Activated T-helper 2 cell treated with anti-CD3 and anti-CD28 coated beads, Interferon-gamma antibody, Interleukin-2, Interleukin-4, amounts not matched to agents 10 μg/mL and 5 μg/mL and 100 μg/mL, durations not matched to agents 14 hours and 24 hours and 36 hours (primary cell): ENCODE measurements at places on chromosomes 3 and 15. TPM values are rescaled to one million over a fixed set of nuclear protein-coding genes. Genes with fewer than 3 reads are reported as not detected.
A peak's percentile ranks its signal among the peaks of the same experiment; 100 is the strongest.

SPG21 gene
- 61.4 and 63.1 TPM in 2 replicates for total RNA-seq

VILL gene
- 11.8 and 12.8 TPM in 2 replicates for total RNA-seq

TRIP4 gene
- 17.9 and 20.7 TPM in 2 replicates for total RNA-seq

PPP2R3A gene
- total RNA-seq = 0.09 and 0.11 TPM in 2 replicates

SLC15A2 gene
- 3.5 and 3.9 TPM in 2 replicates for total RNA-seq

LHFPL4 gene
- not detected in 2 replicates for total RNA-seq

CYP1A1 gene
- total RNA-seq = 0.37 and 0.48 TPM in 2 replicates

EAF2 gene
- 18.5 and 19.2 TPM in 2 replicates for total RNA-seq

- DNase-seq = no peak
Observed at GRCh38 chr3:8369638-8370037, 132.0 kb upstream of the LMCD1 start.

DNA sequence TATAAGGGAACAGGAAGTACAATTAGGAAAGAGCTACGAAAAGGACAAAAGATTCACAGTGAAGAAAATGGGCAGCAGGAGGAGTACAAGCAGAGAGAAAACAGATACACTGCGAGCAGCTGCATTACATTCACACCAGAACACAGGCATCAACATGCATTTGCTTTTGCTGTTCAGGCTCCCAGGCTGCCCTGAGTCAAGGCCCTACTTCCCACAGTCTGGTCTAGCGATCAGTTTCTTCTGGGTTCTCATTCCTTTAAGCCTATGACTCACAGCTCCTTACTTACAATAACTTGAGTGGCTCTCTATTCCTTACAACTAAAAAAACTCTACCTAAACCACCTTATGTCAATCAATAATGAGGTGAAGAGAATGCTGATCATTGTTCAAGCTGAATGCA lies 24.5 kb upstream of the ZNF445 start:
- DNase-seq = no peak

DNA sequence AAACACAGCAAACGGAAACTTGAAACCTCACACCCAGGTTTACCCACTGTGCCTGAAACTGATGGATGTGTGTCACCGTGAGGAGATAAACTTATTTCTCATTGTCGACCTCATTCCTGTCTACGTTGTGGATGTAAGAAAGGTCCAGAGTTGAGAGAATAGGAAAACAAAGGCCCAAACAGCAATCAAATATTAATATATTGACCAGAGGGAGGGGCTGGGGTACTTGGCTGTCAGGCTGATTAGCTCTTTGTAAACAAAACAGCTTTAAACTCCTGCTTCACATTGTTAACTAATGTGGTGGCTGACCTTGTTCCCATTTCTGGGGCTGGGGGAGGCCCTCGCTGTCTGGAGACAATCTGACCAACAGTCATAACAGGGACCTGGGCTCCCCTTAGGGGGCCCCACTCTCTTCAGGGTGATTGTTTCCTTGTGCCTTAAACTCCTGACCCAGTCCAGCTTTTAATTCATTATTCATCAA lies 937.6 kb downstream of the MCTP2 start:
- DNase-seq = no peak

DNA sequence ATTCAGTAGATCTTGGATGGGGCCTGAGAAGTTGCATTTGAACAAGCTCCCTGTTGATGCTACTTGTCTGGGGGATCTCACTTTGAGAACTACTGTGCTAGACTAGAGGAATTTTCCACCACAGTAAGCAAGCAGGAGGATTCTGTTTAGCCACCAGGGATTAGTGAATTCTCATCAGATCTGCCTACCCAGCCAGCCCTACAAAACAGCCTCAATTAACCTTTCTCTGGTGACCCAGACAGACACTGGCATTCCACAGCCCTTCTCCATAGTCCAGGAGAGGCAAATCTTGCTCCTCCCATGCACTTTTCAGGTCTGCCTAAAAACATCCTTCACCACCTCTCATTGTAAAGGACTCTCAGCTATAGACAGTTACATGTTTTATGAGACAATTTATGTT lies 16.7 kb upstream of the MYH15 start:
- DNase-seq = no peak

GRCh38 chr3:184299488-184300377 lies 692 bp downstream of the PSMD2 start:
- DNase-seq = no peak

DNA sequence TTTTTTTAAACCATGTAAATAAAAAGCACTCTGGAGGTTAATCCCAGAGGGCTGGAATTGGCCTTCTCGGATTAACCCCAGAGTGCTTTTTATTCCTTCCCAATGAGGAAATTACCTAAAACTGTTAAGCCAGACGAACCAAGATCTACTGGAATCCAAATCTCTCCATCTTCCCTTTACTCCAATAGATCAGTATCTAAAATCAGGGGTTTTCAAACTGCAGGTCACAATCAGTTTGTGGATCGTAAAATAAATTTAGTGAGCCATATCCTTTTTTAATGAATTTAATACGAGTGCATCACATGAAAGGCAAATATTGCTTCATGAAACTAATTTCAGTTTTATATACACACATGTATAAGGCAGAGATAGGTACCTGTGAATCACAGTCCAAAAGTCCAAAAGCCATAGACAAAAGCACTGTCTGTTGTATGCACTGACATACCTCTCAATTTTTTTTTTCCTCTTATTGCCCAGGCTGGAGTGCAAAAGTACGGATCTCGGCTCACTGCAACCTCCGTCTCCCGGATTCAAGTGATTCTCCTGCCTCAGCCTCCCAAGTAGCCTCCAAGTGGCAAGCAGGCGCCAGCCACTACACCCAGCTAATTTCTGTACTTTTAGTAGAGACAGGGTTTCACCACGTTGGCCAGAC lies 61.3 kb downstream of the TBL1XR1 start:
- no peak for DNase-seq

- DNase-seq = no peak
Observed at GRCh38 chr3:78858910-78859309, 908.9 kb downstream of the ROBO1 start.

- no peak for DNase-seq
Observed at GRCh38 chr3:157375342-157375986, 61.2 kb upstream of the PTX3 start.

DNA sequence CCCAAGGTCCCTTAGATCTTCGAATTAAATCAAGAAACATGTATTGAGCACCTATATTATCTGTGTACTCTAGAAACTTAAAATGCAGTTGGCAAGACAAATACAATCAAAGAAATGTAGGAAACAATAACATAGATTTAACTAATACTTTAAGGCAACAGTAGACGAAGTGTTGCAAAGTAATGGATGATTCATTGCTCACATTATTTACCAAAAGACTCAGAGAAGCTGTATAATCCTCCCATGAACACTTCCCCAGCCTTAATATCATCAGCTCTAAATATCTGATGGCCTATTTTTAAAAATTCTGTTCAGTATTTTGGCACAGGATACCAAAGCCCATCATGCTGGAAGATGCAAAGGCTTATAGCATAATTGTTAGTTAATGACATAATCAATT lies 272.1 kb upstream of the TTC14 start:
- no peak for DNase-seq

- peak; percentile 13 for DNase-seq
Observed at GRCh38 chr3:45224824-45225464, 1.1 kb downstream of the TMEM158 start.

DNA sequence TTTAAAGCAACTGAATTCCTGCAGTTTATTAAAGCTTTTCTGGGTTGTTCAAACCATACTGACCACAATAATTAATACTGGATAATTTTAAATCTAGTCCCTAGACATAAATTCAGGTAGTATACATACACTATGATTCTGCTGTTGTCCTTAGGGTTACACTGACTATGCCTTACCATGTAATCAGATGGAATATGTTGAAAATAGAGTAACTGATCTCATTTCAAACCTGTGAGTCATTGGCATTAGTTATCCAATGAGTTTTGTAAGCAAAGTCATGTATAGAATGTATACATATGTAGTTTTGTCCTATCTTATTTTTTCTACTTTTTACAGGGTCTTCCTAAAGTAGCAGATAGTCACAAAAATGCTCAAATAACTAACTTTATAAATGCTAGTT lies 517.1 kb upstream of the CCDC54 start:
- DNase-seq = no peak

DNA sequence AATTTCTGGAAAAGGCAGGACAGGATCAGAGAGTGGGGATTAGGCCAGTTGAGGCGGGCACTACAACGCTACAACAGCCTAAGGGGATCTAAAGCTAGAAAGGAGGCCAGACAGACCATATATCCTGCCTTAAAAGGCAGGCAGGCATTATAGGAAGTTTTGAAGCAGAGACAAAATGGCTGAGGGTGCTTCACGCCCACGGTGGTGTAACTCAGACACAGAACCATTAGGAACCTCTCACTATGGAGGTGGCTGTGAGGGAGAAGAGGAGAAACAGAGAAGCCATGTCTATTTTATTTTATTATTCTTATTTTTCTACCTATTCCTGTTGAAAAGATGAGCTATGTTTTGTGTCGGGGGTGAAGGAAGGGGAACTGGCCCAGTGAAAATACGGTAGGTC lies 2.1 kb upstream of the USP4 start:
- DNase-seq = no peak

GRCh38 chr3:8975081-8976020 lies 12.1 kb upstream of the RAD18 start:
- DNase-seq = no peak

- no peak for DNase-seq
Observed at GRCh38 chr3:57464801-57465200, 79.3 kb downstream of the DNAH12 start.

DNA sequence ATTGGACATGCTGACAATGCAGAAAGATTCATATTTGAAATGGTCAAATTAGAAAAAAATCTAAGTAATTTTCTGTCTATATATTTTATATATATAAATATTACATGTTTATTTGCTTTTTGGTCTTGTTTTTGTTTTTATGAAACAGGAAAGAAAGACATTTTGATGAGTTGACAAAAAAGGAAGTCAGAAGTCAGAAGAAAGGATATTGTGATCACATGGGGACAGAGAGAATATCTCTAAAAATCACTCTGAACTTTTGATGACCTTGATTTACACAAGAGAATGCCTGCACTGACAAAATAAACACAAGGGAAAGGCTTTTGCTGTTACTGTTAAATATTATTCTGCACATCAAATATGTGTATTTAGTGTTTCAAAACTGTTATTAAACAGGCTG lies 811.2 kb downstream of the SI start:
- DNase-seq = no peak

DNA sequence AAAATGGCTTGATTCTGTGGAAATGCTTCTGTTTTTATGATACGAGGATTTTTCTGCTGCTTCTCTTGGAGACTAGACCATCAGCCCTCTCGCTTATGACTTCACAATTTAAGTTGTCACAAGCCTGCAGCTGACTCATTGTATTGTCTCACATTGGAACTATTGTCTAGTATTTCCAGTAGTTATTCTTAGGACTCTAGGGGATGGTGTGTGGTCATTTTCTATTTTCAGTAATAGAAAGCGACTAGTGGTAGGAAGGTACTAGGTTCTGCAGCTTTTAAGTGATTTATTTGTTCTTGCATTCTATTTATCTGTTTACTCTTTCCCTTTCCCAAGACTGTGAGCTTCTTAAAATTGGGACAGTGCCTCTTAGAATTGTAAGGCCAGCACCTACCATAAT lies 66.3 kb upstream of the CRTC3 start:
- no peak for DNase-seq

GRCh38 chr15:78995921-78996893 lies 51.4 kb upstream of the CTSH start:
- no peak for DNase-seq

- no peak for DNase-seq
Observed at GRCh38 chr3:76383781-76384180, 598.4 kb upstream of the ZNF717 start.

- DNase-seq = no peak
Observed at GRCh38 chr3:136473716-136474326, 223.7 kb downstream of the PCCB start.

GRCh38 chr3:108051005-108051404 lies 39.8 kb downstream of the CD47 start:
- no peak for DNase-seq

- no peak for DNase-seq
Observed at GRCh38 chr3:65582012-65582717, 456.6 kb downstream of the MAGI1 start.

DNA sequence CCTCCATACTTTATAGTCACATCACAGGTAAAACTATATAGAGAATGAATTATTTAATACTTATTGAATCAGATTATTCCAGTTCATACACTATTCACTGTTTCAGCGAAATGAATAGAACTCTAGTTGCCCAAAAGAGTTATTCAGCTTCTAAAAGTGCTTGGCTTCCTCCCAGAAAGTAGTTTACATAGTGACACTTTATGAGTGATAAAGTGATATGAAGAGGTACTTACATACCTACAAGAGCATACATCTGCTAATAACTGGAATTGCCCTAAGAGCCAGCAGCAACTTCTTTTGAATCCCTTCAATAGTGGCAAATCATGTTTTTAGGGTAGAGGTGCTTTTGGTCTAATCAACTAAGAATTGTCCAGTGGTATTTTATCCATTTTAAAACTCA lies 635.1 kb upstream of the AGTR1 start:
- DNase-seq = no peak

- DNase-seq = no peak
Observed at GRCh38 chr3:65181391-65181871, 493.6 kb upstream of the ADAMTS9 start.

DNA sequence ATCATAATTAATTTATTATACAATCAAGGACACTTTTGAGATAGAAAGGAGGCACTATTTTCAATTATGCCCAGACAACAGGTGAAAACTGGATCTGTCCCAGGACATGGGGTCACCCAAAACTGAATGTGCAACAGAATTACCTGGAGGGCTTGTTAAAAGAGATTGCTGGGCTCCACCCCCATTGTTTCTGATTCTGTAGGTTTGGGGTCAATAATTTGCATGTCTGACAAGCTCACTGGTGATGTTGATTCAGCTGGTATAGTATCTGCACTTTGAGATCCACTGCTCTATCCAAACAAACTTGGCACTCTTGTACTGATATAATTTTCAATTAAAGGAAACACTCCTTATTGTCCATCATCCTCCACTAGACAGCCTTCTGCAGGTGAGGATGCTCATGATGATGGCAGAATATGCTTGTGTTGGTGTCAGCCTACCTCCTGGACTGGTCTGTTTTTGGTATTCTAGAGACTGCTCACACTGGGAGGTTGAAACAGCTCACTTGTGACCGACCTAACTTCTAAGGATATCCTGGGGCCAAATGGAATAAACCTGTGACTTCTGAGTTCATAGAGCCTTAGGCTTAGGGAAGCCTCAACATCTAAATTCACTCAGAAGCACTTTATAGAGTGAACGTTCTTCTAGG lies 2.2 kb downstream of the P2RY14 start:
- DNase-seq = no peak

GRCh38 chr3:46684891-46685290 lies 8.6 kb downstream of the ALS2CL start:
- no peak for DNase-seq
